ENCODE measurements at places on chromosomes 7 and 10.

DNA sequence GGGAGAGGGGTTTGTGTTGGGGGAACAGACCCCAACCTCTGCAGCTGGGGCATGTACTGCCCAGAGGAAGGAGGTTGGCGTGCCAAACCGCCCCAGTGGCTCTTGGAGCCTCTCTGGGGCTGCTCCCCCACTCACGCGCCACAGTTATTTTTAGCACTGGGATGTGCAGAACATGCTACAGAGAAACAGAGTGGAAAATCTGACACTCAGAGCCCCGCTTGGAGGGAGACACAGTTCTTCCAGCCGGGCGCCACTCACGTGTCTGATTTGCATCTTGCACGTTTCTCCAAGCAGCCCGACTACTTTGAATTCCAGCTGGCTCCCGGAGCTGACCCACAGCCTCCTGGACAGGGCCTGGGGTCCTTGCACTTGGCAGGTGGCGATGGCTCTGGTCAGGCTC is 182.0 kb downstream of the RPS24 start:
- DNase-seq: no peak

DNA sequence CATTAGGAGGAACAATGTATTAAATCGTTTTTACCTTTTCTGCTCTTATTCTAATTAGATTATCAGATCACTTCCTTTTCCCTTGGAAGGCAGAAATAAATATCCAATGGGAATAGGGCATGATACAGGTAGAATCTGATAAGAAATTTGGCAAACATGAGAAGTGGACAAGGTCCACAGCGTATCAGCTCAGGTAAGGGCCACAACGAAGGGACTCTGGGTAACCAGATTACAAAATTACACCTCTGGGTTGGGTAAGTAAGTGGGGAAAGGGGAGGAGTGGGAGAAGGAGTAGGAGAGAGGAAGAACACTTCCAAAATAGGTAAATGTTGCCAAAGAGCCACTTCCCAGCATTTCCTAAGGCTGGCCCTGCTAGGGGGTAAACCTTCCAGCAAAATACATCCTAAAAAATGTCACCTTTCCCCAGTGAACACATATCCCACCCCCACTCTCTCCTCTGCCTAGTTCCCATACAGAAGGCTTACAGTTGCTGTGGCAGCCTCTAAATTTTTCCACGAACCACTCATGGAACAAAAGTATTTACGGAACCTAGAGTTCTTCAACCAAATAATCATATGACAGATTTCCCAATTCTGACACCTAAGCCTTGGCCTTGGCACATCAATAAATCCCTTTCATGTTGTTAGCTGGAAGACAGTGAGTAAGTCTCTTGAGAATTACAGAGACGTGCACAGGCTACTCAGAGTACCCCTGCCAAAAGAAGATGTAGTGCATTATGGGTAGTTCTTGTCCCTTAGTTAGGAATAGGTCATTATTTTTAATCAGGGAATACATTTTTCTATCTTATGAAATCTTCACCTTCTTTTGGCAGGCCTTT is 51.5 kb upstream of the DLX6 start:
- no peak for DNase-seq

DNA sequence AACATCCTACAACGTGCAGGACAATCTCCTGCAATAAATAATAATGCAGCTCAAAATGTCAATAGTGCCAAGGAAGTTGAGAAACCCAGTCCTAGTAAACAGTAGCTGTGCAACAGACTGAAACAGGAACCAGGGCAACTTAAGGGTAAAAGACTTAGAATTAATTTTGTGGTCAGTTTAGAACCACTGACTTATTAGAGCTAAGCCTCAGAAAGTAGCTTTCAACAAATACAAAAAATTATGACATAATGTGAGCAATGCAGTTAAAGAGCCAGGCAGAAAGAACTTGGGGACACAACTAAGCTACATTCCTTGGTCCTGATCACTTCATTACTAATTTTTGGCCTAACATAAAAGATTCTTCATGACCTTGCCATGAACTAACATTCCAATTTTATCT is 195.4 kb downstream of the MACC1 start:
- DNase-seq: no peak

DNA sequence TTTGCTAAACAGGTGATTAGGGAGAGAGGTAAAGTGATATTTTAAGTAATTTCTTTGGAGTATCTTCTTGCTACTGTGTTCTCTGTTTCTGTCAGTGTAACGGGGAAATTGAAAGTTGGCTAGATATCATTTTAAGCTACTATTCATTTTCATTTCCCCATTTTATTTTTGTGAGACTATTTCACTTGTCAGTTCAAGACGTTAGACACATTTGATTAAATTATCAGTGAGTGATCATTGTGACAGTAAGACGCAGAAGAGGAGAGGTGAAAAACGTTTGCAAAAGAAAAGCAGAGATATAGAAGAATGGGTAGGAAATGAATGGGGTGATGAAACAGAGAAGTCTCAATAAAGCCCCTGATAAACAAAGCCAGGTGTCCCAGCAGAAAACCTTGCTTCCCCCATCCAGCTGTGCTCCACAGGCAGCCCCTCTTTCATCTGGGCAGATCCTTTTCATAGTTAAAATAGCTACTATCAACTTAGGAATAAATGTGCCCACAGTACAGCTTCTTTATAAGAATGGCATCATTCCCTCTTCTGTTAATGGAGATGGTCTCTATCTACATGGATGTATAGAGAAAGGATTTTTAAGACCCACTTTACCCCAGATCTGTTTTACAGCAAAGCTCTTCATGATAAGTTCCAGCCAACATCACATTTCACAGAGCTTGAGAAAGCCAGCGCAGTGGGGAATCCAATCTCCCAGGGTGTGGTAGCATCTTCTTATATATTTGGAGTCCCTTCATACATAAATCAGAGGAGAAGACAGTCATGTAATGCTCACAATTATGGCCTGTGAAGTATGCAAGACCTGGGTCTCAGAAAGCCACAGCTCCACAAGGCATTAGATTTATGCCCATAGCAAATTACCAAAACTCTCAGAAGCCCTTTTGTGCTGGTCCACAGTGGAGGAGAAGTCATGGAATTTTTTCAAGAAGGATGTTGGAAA is 138.1 kb upstream of the ITGB1 start:
- peak; percentile 34 for DNase-seq

GRCh38 chr7:98922392-98923187 is 44.3 kb downstream of the TRRAP start:
- no peak for DNase-seq
